ENCODE measurements at places on chromosomes 1 and 21. TPM values are rescaled to one million over a fixed set of nuclear protein-coding genes. Genes with fewer than 3 reads are reported as not detected.
A peak's percentile ranks its signal among the peaks of the same experiment; 100 is the strongest.

The IL22RA1 gene
- 40.0 TPM for total RNA-seq

The POU3F1 gene
- 32.7 TPM for total RNA-seq

The SPRR2G gene
- total RNA-seq: 60.9 TPM

GRCh38 chr1:24300971-24301784 lies 18.0 kb upstream of the GRHL3 start:
- no peak for DNase-seq

GRCh38 chr1:30707412-30708360 lies 15.7 kb downstream of the MATN1 start:
- peak; percentile 95 for DNase-seq

GRCh38 chr1:169487561-169487960 lies 1.8 kb upstream of the SLC19A2 start:
- no peak for DNase-seq

GRCh38 chr1:52436817-52437216 lies 32.4 kb downstream of the PRPF38A start:
- DNase-seq: no peak
